ENCODE measurements at places on chromosomes 6 and 20.

GRCh38 chr6:36677753-36678487 lies 594 bp upstream of the CDKN1A start:
- DNase-seq = no peak

GRCh38 chr6:167850782-167851181 lies 24.1 kb downstream of the AFDN start:
- no peak for DNase-seq

DNA sequence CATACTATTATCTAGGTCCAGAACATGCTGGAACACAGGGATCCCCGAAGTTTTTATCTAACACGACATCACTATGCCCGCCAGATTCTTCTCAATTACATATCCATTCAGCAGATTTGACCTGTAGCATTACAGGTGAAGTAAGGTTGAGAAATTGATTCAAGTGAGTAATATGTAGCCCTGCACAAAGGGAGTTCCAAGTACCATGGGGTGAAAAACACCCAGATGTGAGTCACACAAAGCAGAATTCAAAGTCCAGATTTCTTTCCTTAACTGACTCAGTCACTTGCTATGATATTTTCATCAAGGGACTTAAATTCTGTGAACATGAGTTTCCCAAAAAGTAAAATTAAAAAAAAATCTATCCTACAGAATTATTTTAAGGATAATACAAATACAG lies 655.4 kb upstream of the PTCHD4 start:
- DNase-seq = no peak

- no peak for DNase-seq
Measured at GRCh38 chr6:27862396-27863066, 49.7 kb downstream of the OR2B2 start.

GRCh38 chr20:6401893-6402557 lies 279.2 kb upstream of the FERMT1 start:
- no peak for DNase-seq

GRCh38 chr6:3023663-3024483 lies 24.2 kb downstream of the NQO2 start:
- DNase-seq = peak; percentile 73

DNA sequence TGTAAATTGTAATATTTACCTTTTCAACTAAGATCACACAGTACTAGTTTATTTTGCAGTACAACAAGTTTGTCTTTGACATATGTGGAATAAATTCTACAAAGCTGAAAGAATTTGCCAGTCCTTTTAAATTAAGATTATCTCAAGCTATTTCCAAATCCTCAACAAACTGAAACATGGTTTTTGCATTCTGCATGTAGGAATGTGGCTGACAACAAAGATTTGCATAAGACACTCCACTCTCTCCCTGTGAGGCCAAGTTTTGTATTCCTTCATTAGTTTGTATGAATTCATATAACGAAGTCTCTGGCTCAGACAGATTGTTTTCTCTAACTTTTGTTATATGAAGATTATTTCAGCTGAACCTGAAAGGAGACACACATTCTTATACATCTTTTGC lies 124.1 kb upstream of the THEMIS start:
- no peak for DNase-seq

GRCh38 chr20:57071283-57071731 lies 195.1 kb downstream of the BMP7 start:
- DNase-seq = no peak

- no peak for DNase-seq
Measured at GRCh38 chr6:49551866-49552129, 1.3 kb downstream of the C6orf141 start.

DNA sequence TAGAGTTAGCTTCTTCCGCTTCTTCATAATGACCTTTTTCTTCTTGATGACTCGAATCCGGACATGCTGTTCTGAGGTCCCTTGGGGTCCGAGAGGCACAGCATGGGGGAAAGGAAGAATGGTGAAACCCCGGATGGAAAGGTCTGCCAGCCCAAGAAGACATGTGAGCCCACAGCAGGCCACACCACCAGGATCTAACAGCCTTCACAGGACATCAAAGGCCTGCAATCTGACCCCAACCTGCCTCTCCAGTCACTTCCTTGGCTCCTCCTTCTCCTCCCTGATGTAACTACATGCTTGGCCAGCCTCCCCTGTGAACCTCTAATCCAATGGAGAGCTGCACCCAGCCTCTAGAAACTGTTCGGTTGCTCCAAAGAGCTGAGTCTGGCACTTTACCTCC lies 1.6 kb downstream of the CPXM1 start:
- no peak for DNase-seq

DNA sequence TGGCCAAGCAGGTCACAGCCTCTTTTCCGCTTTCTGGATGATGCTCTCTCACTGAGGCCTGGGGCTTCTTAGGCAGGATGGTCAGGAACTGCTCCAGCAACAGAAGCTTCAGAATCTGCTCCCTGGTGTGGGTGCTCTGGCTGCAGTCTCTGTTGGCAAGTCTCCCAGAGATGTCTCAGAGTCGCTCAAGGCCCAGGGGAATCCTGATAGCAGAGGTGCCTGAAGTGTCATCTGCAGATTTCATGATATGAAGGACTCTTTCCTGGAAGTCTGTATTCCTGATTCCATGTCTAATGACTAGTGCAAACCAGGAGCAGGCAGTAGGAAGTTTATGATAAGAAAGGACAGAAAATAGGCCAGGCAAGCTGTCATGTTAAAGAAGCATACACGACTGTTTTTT lies 20.3 kb downstream of the ZSCAN31 start:
- no peak for DNase-seq

- no peak for DNase-seq
Measured at GRCh38 chr6:53906842-53907241, 112.0 kb downstream of the LRRC1 start.

- DNase-seq = no peak
Measured at GRCh38 chr20:9200620-9201019, 131.7 kb downstream of the PLCB4 start.

- DNase-seq = no peak
Measured at GRCh38 chr6:158017621-158018040, 36.0 kb downstream of the SYNJ2 start.

- no peak for DNase-seq
Measured at GRCh38 chr6:22141241-22141745, 155.5 kb downstream of the PRL start.

DNA sequence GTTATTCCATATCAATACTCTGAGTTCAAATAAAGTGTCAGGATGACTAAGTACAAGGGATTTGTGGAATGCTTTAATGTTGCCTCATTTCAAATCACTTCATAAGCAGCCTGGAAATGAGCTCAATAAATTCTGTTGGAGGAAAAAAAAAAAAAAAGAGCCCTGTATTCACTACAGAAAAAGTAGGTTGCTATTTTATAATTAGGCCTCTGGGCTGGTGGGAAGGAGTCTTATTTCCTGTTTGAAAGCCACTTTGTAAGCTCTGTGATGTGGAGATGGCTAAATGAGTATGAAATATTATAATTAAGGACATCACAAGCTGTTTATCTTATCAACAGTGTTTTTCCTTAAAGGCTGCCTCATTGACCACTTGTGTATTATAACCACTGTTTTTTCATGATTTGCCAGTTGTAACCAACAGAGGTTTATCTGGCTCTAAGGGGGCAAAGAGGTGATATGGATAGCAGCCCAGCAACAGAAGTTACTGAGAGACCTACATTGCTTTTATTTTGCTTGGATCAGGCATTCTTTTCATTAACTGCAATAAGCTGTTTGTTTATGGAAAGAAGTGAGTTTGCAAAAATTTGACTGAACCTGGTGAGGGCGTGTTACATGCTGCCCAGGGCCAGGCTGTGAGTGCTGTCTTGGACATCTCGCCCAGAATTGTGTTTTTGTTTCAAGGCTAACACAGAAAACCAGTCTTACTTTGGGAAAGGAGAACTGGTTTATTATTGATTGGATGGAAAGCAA lies 563.3 kb upstream of the MAP3K7 start:
- no peak for DNase-seq

GRCh38 chr20:52768694-52769093 lies 203.5 kb upstream of the TSHZ2 start:
- DNase-seq = no peak

- no peak for DNase-seq
Measured at GRCh38 chr6:111844376-111844775, 28.9 kb downstream of the FYN start.

DNA sequence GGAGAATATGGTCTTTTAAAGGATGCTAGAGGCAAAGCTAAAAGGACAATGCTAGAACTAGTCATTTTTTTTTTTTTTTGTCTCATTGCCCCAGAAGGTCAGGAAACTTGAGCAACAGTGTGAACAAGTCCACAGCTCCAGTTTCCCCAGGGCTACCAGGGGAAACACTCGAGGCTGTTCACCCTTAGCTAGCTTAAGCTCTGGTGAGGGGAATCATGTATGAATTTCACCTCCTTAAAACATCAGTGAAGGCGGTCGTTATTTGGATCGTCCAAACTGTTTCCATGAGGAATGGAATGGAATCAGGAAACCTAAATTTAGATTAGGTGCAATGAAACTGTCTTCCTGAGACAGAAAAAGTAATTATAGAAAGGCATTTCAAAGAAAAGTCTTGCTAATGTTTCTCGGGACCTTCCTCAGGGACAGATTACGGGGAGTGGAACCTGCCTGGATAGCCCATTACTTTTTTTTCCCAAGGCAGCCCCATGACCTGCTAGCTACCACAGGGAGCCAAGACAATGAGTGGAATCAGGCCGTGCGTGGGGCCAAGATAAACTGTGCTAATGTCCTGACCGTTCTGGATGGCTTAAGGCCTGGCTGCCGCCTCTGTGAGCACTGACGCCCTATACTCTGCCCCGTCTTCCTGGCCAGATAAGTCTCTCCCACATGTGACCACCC lies 164.8 kb upstream of the SGK1 start:
- no peak for DNase-seq

- DNase-seq = no peak
Measured at GRCh38 chr6:21037453-21037852, 503.2 kb downstream of the CDKAL1 start.

GRCh38 chr20:1294497-1294896 lies 28.4 kb downstream of the SNPH start:
- no peak for DNase-seq

DNA sequence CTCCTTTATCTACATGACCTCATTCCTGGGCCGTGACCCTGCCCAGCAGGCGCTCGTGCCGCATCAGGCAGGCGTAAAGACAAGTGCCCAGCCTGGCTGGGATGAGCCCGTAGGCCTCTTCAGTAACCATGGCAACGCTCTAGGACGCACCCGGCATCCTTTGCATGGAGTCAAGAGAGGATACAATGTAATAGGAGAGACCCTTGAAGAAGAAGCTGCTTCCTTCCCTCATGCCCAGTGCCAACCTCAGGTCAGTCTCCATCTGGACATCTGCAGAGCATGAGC lies 5.0 kb upstream of the LSM14B start:
- no peak for DNase-seq

GRCh38 chr6:1336246-1336843 lies 24.4 kb downstream of the FOXQ1 start:
- no peak for DNase-seq

DNA sequence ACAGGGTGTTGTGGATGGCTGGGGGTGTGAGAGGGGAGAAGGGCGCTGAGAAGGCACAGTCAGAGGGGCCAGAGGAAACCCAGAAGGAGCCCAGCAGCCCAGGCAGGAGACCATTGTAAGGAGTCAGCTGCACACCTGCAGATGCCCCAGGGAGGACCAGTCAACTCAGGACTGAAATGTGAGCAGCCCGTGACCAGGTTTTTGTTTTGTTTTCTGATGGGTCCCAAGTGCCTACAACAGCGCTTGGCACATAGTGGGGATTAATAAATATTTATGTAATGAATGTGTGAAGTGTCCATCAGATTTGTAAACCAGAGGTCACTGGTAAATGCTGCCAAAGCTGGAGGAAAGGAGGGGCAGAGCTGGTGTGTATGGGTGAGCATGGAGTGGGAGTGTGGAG lies 30.2 kb downstream of the TRAM2 start:
- DNase-seq = no peak

DNA sequence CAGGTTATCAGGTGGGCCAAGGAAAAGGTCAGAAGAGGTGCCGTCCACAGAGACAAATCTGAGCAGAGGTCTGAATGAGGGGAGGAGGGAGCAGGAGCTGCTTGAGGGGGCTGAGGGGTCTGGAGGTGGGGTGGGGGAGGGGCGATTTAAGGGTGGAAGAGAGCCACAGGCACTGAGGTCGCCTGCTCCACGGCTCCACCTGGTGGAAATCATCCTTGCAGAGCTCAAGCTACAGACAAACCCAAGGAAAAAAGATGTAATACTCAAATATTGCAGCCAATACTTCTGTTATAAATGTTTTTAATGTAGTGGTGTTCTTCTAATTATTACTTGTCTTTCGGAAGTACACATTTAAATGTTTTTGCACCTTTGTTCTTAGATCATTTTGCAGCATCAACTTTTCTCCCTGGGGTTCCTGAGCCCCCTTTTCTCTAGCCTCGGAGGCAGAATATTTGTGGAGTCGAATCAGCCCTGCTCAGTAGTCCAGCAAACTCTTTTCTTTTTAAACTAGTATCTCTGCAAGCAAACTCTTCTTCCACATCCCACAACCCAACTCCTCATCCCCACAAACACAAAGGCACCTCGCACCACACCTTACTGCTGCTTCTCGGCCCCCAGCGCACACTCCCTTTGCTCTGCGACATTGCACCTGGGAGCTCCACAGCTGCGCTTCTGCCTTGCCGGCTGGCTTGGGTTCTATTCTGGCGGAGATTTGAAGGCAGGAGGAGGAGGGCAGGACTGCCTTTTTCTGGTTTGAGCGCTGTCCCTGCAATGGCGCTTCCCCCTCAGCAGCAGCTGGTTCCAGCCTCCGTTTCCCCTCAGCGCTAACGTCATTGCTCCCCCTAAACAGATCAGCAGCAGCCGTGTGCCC lies 51.0 kb upstream of the TFAP2A start:
- no peak for DNase-seq

GRCh38 chr6:118865100-118865391 lies 28.9 kb upstream of the ASF1A start:
- DNase-seq = no peak

DNA sequence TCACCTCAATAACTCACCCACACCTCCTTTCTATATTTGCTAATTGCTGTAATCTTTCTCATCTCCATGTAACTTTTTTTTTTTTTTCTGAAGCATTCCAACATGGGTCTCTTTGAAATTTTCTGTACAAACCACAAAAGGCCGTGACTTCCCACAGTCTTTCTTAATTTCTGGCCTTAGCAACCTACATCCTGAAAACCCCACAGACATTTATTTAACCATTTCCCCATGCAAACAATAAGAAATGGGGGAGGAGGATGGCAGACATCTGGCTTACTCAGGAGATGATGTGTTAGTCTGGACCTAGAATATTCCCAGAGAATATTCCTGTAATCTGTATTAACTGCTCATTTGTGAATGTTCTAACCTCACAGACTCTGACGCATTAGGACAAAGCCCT lies 57.6 kb downstream of the MEP1A start:
- DNase-seq = no peak

GRCh38 chr6:3005874-3006273 lies 6.2 kb downstream of the NQO2 start:
- DNase-seq = no peak

GRCh38 chr6:46221222-46221793 lies 50.5 kb upstream of the ENPP5 start:
- DNase-seq = no peak
